Activated CD4-positive, alpha-beta T cell treated with anti-CD3 and anti-CD28 coated beads, Interleukin-2, amount 10 ng/mL, durations not matched to agents 24 days and 14 days (primary cell): ENCODE measurements at places on chromosomes 3 and 15.

DNA sequence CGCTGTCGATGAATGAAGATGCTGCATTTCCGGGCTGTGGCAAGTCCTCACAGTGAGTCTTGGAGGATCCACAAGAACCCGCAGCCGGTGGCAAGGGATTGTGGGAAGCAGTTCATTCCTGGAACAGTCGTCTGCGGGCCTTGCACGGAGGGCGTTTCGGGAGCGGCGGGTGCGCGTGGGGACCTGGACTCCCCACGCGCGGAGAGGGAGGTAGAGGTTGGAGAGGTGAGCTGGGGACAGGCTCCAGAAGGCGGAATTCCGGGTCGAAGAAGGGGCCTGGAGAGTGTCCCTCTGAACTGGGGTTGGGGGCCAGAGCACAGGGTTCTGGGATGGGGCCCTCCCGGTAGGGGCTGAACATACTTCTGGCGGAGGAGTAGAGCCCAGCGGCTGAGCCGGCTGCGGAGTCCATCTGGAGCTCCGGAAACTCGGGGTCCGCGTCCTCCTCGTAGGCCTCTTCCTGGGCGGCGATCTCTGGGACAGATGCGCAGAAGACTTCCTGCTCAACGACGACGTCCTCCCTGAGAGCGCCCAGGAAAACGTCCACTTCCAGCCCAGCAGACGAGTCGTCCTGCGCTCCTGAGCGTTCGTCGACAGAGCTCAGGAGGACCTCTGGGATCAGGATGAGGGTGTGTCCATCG, 593 bp downstream of the PRR23A start:
- no peak for DNase-seq

GRCh38 chr3:139121513-139122220, 77.0 kb upstream of the PRR23C start:
- DNase-seq, result peak; percentile 37

DNA sequence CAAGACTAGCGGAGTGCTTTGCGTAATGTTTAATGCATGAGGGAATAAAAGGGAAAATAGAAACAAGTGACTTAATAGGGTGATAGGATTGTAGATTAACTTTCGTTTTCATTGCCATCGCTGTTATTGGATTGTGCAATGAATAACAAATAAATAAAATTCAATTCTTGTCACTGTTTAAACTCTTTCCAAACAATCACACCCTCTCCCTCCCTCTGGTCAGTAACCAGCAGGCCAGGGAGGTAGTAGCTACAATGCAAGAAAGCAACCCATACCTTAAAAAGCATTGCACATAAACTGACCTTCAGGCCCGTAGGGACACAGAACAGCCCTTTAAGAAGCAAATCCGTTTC, 705 bp upstream of the TFRC start:
- peak; percentile 64 for DNase-seq

DNA sequence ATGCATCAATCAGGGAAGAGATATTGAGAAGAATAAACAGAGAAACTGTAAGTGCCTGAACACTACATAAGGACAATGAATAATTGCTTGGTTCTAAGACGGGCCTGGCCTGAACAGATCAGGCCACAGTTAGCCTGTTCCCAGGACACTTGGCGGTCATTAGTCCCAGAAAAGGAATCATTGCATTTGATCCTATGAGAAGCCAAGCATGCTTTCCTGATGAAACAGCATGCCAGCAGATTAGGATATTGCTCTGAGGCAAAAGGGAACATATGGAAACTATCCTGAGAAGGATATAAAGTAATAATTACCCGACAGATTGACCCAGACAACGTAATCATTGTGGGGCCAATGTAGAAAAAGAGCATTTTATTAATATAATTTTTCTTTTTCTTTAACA, 51.9 kb downstream of the STRIT1 start:
- DNase-seq, result no peak

- DNase-seq, result no peak
Measured at GRCh38 chr15:47553947-47554346, 163.4 kb upstream of the SEMA6D start.

DNA sequence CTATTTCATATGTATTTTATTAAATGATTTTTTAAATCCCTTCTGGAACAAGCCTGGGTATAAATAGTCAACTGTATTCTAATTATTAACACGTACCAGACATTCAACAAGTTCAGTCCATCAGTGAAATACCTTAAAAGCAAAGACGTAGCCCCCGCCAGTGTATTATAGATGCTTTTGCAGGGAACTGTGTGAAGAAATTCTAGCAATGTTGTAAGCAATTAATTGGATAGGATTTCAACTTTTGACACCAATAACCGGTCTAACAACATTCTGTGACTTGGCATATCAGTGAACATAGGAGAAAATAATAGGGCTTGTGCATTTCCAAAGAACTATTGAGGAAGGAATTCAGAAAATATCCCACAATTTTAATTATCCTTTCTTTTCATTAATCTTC, 67.2 kb upstream of the TGFBR2 start:
- DNase-seq, result no peak

DNA sequence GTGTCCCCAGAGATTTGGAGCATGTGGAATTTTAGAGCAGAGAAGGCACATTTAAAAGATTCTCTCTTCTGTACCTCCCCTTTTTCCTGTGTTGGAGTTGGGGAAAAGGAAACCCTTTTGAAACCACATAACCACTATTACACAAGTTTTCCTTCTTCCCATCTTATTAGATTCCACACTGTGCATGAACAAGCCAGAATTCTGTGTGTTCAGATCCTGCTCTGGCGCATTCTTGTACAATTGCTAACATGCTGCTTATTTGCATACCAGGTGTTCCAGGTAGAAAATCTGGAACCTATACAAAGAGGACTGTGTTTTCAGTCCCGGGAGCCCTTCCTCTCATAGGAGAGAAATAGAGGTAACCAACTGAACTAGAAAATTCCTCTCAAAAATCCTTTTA, 2.6 kb upstream of the CIB2 start:
- no peak for DNase-seq

DNA sequence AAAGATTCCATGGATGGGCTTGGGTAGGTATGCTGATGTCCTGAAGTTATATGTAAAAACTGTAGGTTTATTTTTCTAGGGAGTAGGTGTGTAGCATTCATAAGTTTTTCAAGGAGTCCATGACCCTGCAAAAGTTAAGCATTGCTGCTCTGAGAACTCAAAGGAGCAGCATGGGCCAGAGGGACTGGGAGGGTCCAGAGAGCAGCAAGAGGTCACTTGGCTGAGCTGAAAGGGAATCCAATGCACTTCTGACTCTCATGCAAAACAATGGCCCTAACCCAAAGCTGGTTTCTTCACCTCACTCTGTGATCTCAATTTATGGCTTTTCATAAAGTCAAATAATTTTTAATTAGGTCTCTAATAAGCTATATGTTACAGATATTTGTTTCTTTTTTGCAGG, 198.3 kb upstream of the GOLGA6L4 start:
- DNase-seq, result no peak

- no peak for DNase-seq
Measured at GRCh38 chr15:101159936-101160815, 91.7 kb downstream of the CHSY1 start.

DNA sequence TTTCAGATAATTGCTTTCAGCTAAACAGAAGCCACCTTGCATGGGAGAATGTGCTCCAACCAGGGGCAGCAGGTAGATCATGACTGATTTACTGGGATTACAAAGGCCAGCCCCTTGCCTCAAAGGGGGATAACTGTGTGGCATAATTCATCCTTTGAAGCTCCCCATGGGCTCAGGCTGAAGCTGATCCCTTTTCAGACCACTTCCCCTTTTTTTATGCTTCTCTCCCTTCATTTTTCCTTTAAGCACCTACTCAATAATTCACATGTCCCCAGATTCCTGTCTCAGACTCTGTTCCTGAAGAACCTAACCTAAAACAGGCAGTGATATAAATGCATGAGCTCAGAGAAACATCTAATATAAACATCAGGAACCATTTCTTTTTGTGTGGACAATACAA, 8.2 kb upstream of the MYRIP start:
- no peak for DNase-seq
